ENCODE measurements at places on chromosomes 5 and 9.

GRCh38 chr5:67291066-67291465, 94.5 kb upstream of the CD180 start:
- no peak for DNase-seq

DNA sequence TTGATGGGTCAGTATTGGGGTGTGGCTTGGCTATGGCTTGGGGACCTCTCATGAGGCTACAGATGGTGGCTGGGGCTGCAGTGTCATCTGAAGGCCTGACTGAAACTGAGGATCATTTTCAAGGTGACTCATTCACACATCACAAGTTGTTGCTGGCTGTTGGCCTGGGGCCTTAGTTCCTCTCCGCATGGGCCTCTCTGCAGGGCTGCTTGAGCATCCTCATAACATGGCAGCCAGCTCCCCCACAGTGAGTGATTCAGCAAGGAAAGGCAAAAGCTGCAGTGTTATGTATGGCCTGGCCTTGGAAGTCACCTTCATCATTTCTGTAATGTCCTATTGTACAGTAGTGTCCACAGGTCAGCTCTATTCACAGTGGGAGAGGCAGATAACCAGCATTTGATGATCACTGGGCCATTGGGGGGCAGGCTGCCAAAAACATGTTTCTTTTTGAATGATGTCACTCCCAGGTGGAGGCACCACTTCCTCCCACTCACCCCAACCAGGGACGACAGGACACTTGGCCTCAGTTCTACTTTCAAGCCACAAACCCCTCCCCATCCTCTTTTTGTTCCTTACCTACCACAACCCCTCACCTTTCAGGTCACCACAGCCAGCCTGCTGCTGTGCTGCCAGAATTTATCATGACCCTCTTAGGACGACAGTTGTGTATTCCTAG, 14.4 kb downstream of the FGD3 start:
- peak; percentile 20 for DNase-seq

- no peak for DNase-seq
Observed at GRCh38 chr5:4614088-4614487, 526.0 kb upstream of the ADAMTS16 start.

- no peak for DNase-seq
Observed at GRCh38 chr5:88833371-88834130, 49.4 kb downstream of the MEF2C start.

GRCh38 chr5:132426525-132427138, 57.1 kb downstream of the SLC22A5 start:
- peak; percentile 53 for DNase-seq

GRCh38 chr9:126438741-126439401, 112.2 kb downstream of the MVB12B start:
- no peak for DNase-seq
